SK-N-MC (cell line): ENCODE measurements at places on chromosomes 11 and 22.
A peak's percentile ranks its signal among the peaks of the same experiment; 100 is the strongest.

DNA sequence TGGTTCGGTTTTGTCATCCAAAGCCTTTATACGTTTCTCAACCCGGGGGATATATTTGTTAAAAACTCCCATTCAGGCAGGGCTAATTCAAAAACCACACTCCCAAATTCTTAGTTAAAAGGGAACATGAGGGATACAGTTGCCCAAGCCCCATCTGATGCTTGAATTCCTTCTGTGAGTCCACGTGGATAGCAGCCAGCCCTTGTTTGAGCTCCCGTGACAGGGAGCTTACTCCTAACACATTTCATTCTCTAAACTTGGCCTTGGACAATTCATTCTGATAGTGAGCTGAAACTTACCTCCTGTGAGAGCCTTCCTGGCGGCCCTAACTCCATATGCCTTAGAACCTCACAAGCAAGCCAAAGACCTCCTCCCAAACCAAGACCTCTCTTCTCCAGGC is 357.5 kb downstream of the TENM4 start:
- DNase-seq, result no peak

DNA sequence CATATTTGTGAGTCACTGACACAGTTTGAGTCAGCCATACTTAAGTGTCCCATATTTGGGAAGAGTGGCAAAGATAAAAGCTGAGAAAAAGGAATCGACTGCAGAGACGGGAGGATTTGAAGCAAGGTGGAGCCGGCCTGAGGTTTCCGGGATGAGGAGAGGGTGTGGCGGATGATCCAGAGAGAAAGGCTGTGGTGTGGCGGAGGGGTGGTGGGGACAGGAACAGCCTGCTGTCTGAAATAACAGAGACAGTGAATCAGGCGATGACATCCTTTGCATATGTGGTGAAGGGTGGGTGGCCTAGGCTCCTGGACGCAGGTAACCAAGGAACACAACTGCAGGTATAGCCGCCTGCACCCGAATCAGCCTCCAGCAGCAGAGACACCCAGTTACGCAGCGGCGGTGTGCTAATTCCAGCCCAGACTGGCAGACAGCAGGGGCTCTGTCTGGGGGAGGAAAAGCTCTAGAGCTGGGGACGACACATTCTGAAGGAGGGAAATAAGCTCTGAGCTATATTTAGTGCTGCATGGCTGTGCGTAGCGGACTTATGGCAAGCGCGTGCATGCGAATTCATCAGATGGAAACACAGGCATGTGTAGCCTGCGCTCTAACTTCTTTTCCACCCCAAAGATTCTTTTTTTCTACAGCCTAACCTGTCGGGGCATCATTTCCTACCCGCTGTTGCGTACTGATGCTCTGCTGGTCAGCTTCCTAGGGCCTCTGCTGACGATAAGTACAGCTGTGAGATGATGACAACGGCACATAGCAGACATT is 62.7 kb upstream of the BARX2 start:
- no peak for DNase-seq

DNA sequence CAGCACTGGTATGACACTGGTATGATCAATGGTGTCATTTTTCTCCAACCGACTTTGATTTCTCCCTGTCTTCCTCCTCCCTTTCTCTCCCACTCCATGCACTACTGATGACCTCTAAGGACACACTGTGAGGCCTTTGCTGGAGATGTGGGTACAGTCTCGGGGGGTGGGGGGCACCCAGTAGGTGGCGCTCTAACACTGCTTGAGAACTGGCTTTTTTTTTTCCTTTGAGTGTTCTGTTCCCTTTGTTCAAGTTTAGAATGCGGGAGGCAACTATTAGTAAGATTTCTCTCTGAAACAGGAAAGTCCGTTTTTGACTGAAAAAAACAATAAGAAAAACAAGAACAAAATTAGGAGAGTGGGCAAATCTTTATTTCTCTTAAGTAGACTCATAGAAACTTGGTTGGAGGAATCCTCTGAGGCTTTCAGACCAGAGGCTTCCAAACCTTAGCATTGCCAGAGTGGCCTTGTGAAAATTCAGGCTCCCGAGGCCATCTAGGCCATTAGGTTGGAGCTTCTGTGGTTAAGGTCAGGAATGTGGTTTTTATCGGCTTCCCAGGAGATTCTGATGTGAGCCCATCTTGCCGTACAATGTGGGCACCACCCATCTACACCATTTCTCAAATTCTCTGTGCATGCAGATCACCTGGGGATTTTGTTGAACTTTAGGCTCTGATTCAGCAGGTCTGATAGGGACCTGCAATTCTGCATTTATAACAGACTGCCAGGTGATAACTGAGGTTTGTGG is 43.2 kb downstream of the PANX1 start:
- no peak for DNase-seq

DNA sequence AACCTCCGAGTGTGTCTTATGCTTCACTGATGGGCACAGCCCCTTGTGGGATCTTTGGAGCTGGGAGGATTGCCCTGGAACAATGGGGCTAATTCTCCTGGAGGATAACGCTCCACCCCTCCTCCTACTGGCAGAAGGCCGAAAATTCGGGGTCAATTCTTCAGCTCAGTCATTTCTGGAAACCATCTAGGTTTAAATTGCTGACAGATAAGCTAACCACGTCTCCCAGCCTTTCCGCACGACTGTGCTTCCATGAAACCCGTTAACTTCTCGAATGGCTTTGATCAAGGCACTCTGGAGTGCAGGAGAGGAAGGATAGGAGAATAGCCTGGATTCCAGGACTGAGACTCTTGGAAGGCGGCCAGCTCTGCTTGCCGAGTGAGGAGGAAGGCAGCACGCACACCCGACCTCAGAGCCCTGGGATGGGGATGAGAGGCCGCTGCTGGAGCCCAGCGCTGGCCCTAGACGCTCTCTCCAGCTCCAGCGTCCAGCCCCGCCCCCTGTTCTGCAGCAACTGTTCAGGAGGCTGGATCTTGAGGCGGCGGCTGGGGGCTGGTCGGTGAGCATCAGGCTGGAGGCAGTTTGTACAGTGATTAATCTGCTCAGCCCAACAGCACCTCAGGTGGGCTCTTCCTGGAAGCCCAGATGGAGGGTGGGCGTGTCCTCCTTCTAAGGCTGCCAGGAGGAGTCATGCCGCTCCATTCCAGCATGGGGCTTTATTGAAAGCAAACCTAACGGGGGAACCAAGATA is 176.7 kb upstream of the NCAM1 start:
- no peak for DNase-seq

- no peak for DNase-seq
These were observed 141.6 kb downstream of the ELP4 start for GRCh38 chr11:31651208-31651607.

GRCh38 chr11:134628426-134628825 is 216.4 kb upstream of the B3GAT1 start:
- no peak for DNase-seq

GRCh38 chr11:125890447-125891100 is 3.1 kb downstream of the HYLS1 start:
- DNase-seq, result no peak

DNA sequence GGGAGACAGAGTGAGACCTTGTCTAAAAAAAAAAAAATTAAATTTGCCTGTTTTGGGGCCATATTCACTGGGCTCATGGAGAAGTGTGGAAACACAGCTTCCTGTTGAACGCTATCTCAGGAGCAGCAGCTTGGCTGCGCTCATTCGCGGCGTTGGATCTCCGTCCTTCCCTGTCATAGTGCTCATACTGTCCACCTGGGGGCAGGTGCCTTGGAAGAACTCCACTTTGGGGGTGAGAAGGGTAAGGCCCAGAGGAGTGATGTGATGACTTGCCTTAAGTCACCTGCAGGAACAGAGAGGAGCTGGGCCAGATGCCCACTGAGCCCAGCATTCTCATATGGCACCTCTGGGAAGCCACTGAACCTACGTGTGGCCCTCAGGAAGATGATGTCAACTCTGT is 82.8 kb downstream of the CABIN1 start:
- DNase-seq, result no peak

GRCh38 chr22:49258107-49259010 is 569.3 kb downstream of the BRD1 start:
- no peak for DNase-seq

DNA sequence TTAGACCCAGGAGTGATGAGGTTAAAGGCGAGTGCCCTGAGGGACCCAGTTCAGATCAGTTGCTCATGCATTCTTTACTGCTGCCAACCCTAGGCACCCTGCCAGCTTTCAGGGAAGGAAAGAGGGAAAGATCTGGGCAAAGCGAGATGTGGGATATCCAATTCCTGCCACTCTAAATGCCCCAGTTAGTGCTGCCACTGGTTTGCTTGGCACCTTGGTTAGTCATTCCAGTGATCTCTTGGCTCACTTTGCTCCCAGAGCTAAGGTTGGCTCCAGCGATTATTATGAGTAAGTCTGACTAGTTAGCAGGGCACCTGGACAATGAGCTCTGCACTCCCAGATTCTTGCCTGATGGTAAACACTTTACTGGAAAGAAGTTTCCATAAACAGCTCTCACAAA is 85.0 kb downstream of the INSC start:
- DNase-seq, result no peak

GRCh38 chr11:104844451-104844850 is 53.8 kb downstream of the CASP12 start:
- no peak for DNase-seq

DNA sequence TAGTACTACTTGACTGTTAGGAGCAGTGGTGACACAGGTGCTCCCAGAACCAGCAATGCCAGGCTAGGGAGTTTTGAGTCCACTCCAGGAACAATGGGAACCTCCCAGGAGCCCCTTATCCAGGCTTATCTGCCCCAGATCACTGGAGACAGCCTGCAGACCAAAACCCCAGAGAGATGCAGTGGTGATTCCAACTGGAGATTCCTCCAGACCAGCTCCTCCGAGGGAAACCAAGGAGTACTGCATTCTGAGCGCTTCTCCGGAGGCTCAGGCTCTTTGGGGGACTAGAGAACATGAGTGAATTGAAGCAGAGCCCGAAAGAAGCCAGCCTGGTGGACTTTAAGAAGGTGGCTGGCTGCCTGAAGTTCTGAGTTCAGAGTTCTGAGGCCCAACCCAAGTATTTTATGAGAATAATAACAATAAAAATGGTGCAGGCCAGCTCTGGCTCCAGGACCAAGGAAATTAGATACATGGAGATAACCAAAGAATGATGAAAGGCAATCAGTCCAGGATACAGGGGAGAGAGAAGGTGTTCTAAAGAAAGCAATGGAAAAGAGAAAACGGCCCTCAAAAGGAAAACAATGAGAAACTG is 1.3 kb upstream of the TMEM25 start:
- no peak for DNase-seq

GRCh38 chr22:46754110-46754799 is 8.2 kb upstream of the TBC1D22A start:
- no peak for DNase-seq

DNA sequence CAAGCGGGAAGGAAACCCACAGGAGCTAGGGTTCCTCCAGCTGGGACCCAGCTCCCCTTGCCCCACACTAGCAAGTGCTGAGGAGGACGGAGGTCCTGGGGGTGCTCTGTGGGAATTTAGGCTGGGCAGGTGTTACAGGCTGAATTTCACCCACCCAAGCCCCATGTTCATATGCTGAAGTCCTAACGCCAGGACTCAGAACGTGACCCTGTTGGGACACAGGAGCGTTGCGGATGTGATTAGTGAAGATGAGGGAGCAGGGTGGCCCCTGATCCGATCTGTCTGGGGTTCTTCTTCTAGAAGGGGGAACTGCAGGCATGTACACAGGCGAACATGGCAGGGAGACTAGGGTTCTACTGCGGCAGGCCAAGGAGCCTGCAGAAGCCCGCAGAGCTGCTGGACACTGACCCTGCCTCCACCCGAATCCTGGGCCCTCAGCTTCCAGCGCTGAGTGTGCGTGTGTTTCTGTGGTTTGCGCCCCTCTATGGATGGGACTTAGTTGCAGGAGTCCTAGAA is 103.4 kb upstream of the FGF3 start:
- no peak for DNase-seq

DNA sequence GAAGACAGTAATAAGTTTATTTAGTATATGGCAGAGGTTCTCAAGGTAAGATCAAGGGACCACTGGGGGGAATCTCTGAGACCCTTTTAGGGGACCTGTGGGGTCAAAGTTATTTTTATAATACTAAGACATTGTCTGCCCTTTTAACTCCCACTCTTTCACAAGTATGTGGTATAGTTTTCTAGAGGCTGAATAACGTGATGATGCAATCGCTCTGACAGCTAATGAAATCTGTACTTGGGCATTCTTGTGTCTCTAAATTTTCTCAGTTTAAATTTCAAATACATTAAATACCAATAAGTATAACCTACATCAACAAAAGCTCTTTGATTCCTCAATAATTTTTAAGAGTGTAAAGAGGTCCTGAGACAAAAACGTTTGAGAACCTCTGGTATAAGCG is 147.9 kb downstream of the ATG16L2 start:
- DNase-seq, result peak; percentile 32

GRCh38 chr11:94117871-94118270 is 10.8 kb upstream of the PANX1 start:
- DNase-seq, result no peak

DNA sequence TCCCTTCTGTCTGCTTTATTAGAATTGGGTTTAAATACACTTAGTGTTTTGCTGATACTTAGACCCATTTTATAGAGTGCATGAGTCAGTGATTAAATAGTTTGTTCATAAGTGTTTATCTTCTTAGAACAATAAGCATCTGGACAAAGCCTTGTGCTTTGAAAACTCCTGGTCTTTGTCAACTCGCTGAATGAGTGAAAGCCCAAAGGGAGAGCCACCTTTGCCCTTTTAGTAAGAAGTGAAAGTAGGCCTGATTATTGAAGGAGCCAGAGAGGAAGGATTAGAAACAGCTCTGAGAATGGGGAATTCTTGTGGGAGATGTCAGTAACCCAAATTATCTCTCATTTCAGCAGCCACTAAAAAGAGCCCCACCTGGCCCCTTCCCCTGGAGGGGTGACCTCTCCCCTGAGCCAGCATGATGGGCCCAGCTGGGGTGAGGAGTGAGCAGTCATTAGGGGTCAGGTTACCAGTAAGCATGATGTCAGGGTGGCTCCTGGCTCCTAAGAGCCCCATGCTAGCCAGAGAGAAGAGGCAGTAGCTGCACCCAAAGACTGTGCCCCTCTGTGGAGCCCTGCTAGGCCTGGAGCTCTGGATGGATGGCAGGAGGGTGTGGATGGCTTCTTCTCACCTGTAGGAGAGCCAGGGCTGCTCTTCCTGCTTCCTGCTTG is 125.1 kb upstream of the E2F8 start:
- no peak for DNase-seq

- no peak for DNase-seq
These were observed 19.7 kb downstream of the OR51E2 start for GRCh38 chr11:4677948-4678347.
